ENCODE measurements at places on chromosomes 7 and 10. TPM values are rescaled to one million over a fixed set of nuclear protein-coding genes. Genes with fewer than 3 reads are reported as not detected.

The FAM237B gene
- not detected for total RNA-seq

The ZNF679 gene
- total RNA-seq = not detected

The SPOCK2 gene
- total RNA-seq = 10.7 TPM

The RBP4 gene
- 1.7 TPM for total RNA-seq

The PRLHR gene
- not detected for total RNA-seq

The ASB10 gene
- not detected for total RNA-seq

The NXPH1 gene
- total RNA-seq = not detected

The ERCC6 gene
- 17.9 TPM for total RNA-seq

The TMEM176A gene
- total RNA-seq = 338 TPM

The TRRAP gene
- total RNA-seq = 62.3 TPM

The NAT16 gene
- total RNA-seq = not detected

The MCU gene
- total RNA-seq = 49.2 TPM

The SH2B2 gene
- 1.8 TPM for total RNA-seq

The ABCB4 gene
- 16.5 TPM for total RNA-seq

The TIMM23B gene
- 36.1 TPM for total RNA-seq

The GOLGA7B gene
- total RNA-seq = 0.27 TPM

The UBTD1 gene
- 0.70 TPM for total RNA-seq

The RAPGEF5 gene
- 111 TPM for total RNA-seq

The COMTD1 gene
- 155 TPM for total RNA-seq

The UTF1 gene
- total RNA-seq = not detected

The DLG5 gene
- total RNA-seq = 134 TPM

The VWDE gene
- total RNA-seq = 14.9 TPM

The NEUROD6 gene
- not detected for total RNA-seq

The NPTX2 gene
- 4.2 TPM for total RNA-seq

The ZNF746 gene
- 21.9 TPM for total RNA-seq

The CCDC201 gene
- total RNA-seq = not detected

The CPEB3 gene
- total RNA-seq = 11.9 TPM

The KCTD7 gene
- 9.3 TPM for total RNA-seq

The PRXL2A gene
- total RNA-seq = 42.5 TPM

The OR13A1 gene
- total RNA-seq = not detected

The BHLHA15 gene
- total RNA-seq = 9.9 TPM

The CPED1 gene
- total RNA-seq = 6.9 TPM

The GPER1 gene
- 8.3 TPM for total RNA-seq

The RASSF4 gene
- 67.9 TPM for total RNA-seq

The CCL24 gene
- total RNA-seq = 48.7 TPM

Data from Peyer's patch (tissue), 4 donors.